ENCODE measurements at places on chromosomes 4 and X.

GRCh38 chr4:152690706-152691651 is 11.2 kb upstream of the TMEM154 start:
- DNase-seq: peak; percentile 10

GRCh38 chr4:106495476-106495875 is 126.9 kb upstream of the GIMD1 start:
- no peak for DNase-seq

DNA sequence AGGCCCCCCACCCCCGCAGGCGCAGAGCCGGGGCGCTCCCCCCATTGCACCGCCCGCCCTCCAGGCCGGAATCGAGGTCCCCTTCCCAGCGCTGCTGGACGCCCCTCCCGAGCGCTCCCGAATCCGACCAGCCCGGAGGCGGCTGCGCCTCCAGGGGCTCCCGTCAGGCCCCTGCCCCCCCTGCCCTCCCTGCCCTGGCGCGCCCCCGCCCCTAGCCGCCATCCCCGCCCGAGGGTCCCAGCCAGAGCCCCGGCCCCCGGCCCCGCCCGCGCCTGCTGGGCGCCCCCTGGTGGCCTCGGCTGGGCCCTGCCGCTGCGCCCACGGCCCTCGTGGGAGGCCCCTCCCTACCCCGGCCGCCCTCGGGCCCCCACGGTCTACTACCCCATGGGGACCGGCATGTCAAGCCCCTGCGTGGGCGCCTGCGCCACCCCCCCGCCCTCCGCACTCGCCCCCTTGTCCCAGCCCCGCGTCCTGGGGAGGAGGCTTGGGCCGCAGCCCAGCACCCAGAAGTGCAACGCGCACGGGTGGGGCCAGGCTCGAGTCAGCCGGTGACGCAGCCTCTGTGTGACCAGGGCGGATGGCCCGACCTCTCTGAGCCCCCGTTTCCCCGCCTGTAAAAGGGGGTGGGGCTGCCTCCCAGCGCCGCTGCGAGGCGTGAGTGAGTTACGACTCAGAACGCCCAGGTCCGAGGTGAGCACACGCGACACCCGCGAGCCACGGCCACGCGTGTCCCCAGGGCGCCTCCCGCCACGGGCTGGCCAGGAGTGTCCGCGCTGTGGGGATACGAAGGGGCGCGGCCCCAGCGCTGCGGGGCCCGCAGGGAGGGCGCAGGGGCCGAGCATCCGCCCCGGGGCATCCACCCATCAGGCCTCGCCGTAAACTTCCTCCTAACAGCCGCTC is 104.9 kb downstream of the FAM53A start:
- peak; percentile 84 for DNase-seq

GRCh38 chr4:144685911-144686310 is 40.0 kb downstream of the HHIP start:
- DNase-seq: no peak

GRCh38 chrX:65862638-65863037 is 177.2 kb downstream of the VSIG4 start:
- DNase-seq: no peak

- no peak for DNase-seq
Observed at GRCh38 chr4:101938836-101939235, 148.3 kb downstream of the BANK1 start.

GRCh38 chr4:145098675-145099037 is 545 bp downstream of the ABCE1 start:
- peak; percentile 77 for DNase-seq

GRCh38 chr4:137359691-137360315 is 172.5 kb downstream of the PCDH18 start:
- DNase-seq: no peak

DNA sequence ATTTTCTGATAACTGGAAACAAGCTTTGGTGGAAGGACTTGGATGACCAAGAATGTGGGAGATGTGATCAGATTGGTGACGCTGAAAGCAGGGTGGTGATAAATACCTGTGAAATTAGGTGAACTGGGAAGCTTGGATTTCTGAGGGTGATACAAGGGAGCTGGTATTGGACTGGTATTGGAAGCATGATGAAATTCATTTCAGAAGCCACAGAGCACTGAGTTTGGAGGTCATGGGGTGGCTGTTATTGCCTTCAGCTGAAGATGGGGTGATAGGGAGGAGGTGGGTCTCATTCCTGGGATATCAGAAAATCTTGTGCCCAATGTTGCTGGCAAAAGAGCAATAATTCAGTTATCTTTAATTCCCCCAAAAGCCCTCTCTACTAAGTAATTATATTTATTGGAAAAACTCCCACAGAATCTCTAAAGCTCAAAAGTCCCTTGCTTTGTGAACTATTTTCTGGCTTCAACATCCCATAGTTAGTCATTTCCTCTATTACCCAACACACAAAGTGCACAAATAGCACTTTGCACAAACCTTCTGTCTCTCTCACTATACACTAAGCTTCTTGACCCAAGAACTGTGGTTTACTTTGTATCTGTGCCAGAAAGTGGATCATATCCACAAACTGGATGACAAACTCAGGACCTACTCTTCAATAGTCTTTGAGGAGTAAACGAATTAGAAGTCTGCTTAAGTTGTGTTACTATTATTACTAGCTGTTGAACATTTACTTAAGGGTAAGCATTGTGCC is 23.1 kb upstream of the CAMK2D start:
- peak; percentile 94 for DNase-seq

DNA sequence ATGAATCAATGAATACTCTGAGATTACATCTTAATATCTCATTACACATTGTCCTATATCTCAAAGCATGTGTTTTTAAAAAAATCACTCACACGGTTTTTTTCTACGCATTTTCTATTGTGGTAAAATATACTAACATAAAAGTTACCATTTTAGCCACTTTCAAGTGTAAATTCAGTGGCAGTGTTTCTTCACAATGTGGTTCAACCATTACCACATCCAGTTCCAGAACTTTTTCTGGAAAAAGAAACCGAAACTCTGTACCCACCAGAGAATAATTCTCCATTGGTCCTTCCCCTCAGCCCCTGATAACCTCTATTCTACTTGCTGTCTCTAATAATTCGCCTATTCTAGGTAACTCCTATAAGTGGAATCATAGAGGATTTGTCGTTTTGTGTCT is 35.3 kb upstream of the ACSL1 start:
- no peak for DNase-seq

- DNase-seq: no peak
Observed at GRCh38 chrX:42832764-42833549, 55.0 kb upstream of the PPP1R2C start.

DNA sequence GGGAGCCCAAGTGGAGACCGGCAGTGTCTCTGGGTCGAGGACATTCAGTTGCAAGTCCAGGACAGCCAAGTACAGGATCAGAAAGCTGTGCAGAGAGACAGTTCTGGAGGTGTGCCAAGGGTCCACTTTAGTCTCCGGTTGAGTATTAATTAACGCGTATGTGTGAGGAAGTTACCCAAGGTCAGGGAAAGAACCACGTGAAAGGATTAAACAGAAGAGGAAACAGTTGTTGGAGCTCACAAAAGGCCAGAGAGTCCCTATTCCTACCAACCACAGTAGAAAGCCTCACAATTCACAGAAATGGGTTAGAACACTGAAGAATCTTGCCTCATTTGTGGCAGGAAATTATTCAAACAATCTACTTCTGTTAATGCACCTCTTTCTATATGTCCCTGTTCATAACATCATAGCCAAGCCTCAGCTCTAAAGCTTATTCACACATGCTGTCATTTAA is 17.9 kb upstream of the NSUN7 start:
- DNase-seq: no peak

DNA sequence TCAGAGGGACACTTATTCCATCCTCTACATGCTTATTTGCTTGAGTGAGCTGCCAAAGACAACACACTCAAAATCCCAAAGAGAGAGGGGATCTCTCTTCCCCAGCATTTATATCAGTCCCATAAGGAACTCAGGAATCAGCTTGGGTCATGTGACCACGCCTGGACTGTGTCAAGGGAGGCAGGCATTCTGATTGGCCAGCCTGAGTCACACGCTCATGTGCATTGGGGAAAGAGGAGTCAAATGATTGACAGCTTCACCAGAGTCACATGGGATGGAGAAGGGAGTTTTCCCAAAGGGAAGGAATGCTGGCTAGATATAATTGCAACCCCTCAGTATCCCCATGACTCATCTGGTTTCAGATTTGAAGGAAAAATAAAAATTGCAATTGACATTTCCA is 49.0 kb downstream of the RWDD4 start:
- DNase-seq: peak; percentile 32

- no peak for DNase-seq
Observed at GRCh38 chr4:64682946-64683345, 273.7 kb upstream of the TECRL start.

GRCh38 chr4:184653650-184654049 is 4.1 kb downstream of the PRIMPOL start:
- peak; percentile 63 for DNase-seq

GRCh38 chr4:81356621-81357020 is 115.1 kb downstream of the RASGEF1B start:
- no peak for DNase-seq

- peak; percentile 55 for DNase-seq
Observed at GRCh38 chr4:127783026-127783769, 1.1 kb downstream of the HSPA4L start.

GRCh38 chr4:84496331-84496705 is 2.8 kb downstream of the NKX6-1 start:
- no peak for DNase-seq

- DNase-seq: no peak
Observed at GRCh38 chrX:37353646-37354045, 4.5 kb downstream of the PRRG1 start.

GRCh38 chr4:153204728-153205648 is 745 bp downstream of the TRIM2 start:
- no peak for DNase-seq

GRCh38 chr4:166140951-166141350 is 267.9 kb downstream of the TLL1 start:
- DNase-seq: no peak

DNA sequence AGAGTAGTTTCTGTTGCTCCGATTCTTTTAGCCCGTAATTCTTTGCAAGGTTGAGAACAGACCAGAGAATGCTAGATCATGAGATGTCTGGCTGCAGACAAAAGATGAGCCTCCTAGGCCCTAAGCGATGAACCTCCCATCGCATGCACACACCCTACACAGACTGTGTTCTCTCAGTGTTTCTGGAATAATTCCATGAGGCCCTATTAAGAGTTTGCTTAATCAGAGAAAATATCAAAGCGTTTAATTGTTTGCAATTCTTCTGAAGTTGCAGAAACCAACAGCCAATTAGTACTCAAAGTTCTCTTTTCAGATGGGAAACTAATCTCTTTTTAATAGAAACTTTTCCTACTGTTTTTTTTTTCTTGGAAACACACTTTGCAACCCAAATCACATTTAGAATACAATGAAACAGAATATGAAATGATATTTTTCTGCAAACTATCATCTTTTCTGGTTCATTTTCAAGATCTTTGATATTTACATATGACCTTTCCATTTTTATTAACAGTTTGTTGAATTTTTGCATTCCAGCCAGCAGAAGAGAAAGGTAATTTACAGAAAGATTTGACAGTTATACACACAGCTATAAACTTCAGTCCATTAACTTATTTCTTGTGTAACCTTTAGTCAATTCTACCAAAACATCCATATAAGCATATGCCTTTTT is 1525.6 kb downstream of the ARAP2 start:
- no peak for DNase-seq

GRCh38 chrX:16796298-16796697 is 10.0 kb downstream of the TXLNG start:
- DNase-seq: no peak

GRCh38 chrX:103148075-103148474 is 55.1 kb upstream of the NXF3 start:
- peak; percentile 34 for DNase-seq

GRCh38 chr4:98481167-98481566 is 177.2 kb downstream of the TSPAN5 start:
- no peak for DNase-seq

DNA sequence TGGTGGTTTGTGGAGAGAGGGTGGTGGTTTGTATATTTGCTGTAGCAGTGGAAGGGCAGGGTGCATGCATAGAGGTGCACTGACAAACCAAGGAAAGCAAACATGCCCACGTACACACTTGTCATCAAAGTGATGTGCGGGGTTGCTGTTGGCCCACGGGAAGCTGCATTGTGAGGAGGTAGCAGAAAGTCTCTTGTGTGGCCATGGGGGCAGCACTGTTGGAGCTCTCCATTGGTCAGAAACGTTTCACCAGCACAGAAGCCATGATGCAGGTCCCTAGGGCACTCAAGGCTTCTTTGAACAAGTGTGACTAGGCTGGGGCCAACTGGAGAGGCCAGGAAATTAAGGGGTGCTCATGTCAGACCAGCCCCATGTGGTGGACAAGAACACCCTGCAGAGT is 174.8 kb upstream of the KLF8 start:
- no peak for DNase-seq

GRCh38 chrX:154731881-154732280 is 19.0 kb downstream of the GAB3 start:
- DNase-seq: no peak

DNA sequence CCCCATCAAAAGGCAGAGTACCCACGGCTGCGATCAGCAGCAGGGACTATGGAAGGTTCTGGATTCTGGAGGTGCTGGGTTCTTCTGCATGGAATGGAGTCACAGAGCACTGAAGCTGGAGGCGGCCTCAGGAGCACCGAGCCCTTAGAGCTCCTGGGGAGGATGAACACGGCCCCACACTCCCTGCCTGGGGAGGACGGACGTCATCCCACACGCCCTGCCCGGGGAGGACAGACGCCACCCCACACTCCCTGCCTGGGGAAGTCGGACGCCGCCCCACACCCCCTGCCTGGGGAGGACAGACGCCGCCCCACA is 9.9 kb downstream of the LRPAP1 start:
- no peak for DNase-seq

- no peak for DNase-seq
Observed at GRCh38 chr4:149676076-149676475, 139.6 kb downstream of the IQCM start.

GRCh38 chrX:69102612-69103194 is 62.5 kb downstream of the PJA1 start:
- DNase-seq: no peak

GRCh38 chr4:16067515-16067914 is 16.3 kb downstream of the PROM1 start:
- no peak for DNase-seq

DNA sequence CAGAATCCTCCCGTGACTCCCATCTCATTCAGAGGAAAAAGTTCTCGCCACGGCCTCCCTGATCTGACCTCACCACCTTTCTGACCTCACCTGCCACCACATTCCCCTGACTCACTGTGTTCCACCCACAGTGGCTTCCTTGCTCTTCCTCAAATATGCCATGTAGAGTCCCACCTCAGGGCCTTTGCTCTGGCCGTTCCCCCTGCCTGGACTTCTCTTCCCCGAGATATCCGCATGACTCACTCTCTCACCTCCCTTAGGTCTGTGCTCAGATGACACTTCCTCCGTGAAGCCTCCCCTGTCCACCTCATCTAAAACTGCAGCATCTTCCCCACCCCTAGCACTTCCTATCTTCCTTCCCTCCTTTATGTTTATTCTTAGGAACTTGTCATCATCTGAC is 7.2 kb upstream of the TSPYL2 start:
- no peak for DNase-seq

GRCh38 chr4:14399848-14400247 is 602.4 kb upstream of the CPEB2 start:
- DNase-seq: no peak

DNA sequence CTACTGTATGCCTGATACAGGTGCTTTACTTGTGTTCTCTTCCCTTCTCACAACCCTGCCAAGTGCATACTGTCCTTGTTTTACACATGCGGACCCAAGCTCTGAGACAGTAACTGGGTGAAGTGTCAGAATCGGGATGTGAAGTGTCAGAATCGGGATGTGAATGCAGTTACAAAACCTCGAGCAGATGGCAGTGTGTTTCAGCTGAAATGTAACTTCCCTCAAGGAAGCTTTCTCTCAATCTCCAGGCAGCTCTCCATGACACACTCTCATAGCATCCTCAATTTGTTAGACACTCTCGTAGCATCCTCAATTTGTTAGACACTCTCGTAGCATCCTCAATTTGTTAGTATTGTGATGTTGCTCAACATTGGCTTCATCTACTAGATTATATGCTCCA is 1.1 kb upstream of the HPSE start:
- DNase-seq: no peak

All from ELR (cell line).